ENCODE measurements at places on chromosomes 12 and 14.

DNA sequence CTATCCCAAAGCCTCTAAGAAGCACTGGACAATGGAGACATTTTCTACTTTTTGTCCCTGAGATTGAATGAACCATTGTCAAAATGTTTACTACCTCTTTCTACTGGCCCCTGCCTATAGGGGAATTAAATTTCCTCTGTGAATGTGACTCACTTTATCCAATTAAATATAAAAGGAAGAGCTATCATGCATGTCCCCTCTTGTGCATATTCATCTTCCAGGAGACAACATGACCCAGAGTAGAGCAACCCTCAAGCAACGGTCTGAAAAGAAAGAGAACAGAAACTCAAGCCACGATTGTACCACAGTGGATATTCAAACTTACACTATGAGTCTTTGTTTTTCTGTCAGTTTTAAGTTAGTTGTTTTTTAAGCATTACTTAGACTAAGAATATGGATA is 938.4 kb upstream of the ATXN7L3B start:
- no peak for DNase-seq

- DNase-seq = no peak
These were observed 18.7 kb downstream of the SSPN start for GRCh38 chr12:26214121-26214520.

GRCh38 chr12:126776026-126776655 is 1490.8 kb upstream of the TMEM132C start:
- no peak for DNase-seq

DNA sequence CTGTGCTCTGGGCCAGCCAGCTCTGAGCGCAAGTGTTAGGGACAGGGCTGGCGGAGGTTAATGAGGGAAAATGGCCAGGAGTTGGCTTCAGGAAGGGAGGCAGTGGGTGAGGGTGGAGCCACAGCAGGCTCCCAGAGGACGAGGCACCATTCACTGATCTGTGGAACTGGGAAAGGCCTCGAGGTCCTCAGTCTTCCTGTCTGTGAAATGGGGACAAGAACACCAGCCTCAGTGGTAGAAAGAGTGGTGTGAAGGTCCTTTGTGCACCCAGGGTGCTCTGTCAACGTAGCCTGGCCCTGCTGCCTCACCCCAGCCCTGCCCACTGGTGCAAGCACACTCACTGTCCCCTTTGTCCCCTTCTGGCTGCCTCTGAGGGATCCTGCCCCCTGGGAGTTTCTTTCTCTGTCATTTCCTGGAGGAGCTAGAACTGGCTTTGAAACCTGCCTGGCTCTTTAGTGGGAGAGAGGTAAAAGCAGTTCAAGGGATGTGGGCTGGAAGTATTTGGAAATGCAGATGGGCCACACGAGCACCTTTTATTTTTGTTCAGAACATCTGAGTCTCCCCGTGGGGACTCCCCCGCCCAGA is 25.0 kb downstream of the SYNDIG1L start:
- DNase-seq = no peak

GRCh38 chr14:36940476-36940875 is 231.9 kb downstream of the SLC25A21 start:
- no peak for DNase-seq

DNA sequence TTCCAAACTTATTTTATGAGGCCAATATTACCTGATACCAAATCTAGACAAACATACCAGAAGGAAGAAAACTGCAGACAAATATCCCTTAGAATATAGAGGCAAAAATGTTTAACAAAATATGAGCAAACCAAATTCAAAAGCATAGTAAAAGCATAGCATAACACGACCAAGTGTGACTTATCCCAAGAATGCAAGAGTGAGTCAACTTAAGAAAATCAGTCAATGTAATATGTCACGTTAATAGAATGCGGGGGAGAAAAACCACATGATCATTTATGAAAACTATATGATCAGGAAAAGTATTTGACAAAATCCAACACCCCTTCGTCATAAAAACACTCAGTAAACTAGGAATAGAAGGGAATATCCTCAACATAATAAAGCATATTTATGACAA is 217.3 kb downstream of the ADGRD1 start:
- no peak for DNase-seq

GRCh38 chr12:53097207-53097563 is 282 bp upstream of the IGFBP6 start:
- DNase-seq = no peak

DNA sequence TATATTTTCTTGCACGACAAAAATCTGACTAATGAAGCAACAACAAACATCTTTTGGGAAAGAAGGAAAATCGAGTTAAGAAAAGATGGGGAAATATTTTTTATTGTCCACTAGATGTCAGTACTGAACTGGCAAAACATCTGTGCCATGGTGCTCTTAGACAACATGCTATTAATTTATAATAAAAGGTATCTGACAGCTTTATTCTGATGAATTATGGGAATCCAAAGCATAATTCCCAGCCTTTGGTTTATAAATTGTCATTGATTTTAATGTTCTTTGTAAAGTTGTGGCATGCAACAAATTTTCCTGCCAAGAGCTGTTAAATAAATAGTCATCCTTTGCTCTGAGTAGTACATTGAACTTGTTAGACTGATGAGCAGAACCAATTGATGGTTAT is 231.2 kb downstream of the ETNK1 start:
- no peak for DNase-seq

All from osteocyte (in vitro differentiated cells).